ENCODE measurements at places on chromosomes 3 and 15.

DNA sequence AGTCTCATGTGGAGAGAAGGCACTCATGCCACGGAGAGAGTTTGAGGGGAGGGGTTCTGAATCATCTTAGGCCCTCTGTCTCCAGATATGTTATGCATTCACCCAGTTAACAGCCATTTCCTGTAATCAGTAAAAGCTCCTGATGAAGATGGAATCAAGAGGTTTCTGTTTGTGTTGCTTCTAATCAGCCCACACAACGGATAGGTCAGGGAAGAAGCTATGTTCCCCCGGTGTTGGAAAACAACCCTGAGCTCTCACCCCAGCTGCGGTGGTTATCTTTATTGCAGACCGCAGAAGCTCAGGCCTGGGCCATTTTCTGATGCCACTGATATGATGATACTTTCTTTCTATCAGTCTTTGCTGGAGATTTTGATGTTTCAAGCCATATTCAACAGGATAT is 338.5 kb upstream of the ONECUT1 start:
- no peak for DNase-seq

DNA sequence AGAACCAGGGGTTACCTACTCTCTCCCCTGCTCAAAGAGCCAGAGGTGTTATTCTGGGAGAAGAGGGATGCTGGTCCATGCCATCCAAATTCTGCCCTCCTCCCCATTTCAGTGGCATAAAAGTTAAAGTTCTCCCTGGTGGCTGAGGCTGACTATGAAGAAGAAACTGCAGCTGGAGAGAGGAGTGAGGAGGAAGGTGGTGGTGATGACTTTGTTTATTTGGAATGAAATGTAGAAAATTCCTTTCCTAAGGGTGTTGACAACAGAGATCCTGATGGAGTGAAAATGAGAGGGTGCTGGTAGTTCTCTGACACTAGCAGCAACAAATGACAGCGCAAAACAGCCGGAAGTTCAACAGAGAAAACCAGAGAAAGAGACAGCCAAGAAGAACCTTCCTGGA is 100.4 kb downstream of the PCCB start:
- no peak for DNase-seq

DNA sequence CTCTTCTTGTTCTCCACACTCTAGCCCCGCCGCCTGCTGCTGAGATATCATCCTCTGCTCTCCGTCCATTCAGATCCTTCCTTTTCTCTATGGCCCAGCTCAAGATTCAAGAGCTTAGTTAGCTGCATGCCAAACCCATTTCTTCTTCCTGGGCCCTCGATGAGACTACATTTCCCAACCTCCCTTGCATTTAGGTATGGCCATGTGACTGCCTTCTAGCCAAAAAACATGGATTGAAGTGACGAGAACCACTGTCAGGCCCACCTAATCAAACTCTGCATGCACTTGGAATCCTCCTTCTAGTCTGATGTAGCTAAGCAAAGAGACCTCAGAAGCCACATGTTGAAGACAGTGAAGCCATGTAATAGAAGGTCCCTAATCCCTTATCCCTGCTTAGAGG is 308.2 kb downstream of the VPS13C start:
- no peak for DNase-seq

- DNase-seq = peak; percentile 35
Observed at GRCh38 chr15:48084759-48085590, 35.8 kb upstream of the SLC24A5 start.

DNA sequence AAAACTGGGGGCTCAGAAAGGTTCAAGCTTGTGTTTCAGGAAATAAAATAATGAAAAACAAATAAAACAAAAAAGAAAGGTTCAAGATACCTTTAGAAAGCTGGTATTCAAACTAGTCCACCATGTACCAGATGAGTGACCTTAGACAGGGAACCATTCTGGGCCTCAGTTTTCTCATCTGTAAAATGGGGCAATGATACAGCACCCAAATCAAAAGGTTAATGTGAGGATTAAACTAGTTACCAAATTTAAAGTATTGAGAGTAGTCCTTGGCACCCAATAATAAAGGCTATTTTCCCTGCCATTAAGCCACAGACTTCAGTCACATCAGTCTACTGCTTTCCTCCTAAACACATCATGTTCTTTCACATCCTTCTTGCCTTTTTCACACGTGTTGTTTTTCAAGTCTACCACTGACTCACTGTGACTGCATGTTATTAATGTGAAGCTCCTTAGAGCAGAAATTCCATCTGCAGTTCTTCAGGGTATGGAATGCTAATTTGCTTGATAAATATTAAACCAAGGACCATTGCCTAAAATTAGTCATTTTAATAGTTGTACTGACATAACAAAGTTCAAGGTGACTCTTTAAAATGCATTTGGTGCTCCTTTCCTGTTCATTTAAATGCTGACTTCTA is 19.9 kb downstream of the TAMM41 start:
- DNase-seq = no peak

- DNase-seq = no peak
Observed at GRCh38 chr3:188179006-188179966, 25.3 kb downstream of the LPP start.

- peak; percentile 24 for DNase-seq
Observed at GRCh38 chr15:57411945-57412768, 35.9 kb downstream of the CGNL1 start.

DNA sequence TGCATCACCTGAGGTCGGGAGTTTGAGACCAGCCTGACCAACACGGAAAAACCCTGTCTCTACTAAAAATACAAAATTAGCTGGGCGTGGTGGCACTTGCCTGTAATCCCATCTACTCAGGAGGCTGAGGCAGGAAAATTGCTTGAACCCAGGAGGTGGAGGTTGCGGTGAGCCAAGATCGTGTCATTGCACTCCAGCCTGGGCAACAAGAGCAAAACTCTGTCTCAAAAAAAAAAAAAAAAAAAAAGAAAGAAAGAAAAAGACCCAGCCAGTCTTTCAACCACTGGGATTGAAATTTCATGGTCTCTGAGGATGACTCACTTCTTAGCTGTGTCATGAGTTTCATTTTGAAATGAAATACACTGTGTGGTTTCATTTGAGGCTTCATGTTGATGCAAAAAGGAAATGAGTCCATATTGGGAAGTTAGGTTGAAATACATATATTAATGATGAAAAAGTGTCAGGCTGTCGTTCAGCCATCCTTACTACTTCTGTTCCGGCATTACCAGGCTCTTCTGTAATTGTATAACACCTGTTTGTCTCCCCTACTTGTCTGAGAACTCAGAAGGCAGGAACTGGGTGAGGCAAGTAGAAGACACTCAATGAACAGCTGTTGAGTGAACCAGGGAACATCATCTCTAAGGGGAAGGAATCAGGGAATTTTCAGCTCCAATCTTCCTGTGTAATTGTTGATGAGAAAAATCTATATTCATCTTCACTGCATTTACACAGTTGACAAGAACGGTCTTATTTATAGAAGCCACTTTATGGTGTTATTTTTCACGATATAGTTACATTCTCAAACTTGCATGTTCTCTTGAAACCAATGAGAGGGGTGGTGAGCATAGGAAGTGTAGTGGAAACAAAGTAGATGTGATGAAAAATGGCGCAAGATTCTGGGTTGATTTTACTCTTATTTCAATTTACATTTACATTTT is 87.4 kb downstream of the NFKBIZ start:
- peak; percentile 57 for DNase-seq

- DNase-seq = no peak
Observed at GRCh38 chr3:42682301-42683070, 2.9 kb upstream of the KLHL40 start.

- DNase-seq = peak; percentile 58
Observed at GRCh38 chr3:176919836-176920765, 277.2 kb downstream of the TBL1XR1 start.

- no peak for DNase-seq
Observed at GRCh38 chr15:40863660-40864270, 10.3 kb downstream of the RHOV start.

DNA sequence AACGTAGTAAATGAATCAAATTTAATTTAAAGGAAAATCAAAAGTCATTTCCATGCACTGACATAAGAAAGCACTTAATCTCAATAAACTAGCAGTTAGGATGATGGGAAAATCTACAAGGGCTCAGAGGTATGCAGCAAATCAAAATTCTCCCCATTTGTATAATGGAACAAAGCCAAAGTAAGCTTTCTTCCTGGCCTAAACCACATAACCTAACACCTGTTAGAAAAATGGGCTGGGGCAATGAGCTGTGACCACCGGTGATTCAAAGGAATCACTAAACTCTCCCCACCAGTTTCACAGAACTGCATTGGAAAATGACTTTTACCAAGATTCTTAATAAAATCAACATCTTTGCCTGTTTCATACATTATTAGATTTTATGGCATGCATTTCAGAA is 1024.3 kb downstream of the FHIT start:
- DNase-seq = no peak

- DNase-seq = peak; percentile 87
Observed at GRCh38 chr15:64247906-64248541, 85.2 kb upstream of the PPIB start.

- no peak for DNase-seq
Observed at GRCh38 chr3:190556351-190556750, 42.5 kb downstream of the IL1RAP start.

Measured in dermis microvascular lymphatic vessel endothelial cell (primary cell).